A549 treated with Mapracorat at 1 μM for 4 hours (cell line): ENCODE measurements at places on chromosomes 12 and 14. TPM values are rescaled to one million over a fixed set of nuclear protein-coding genes. Genes with fewer than 3 reads are reported as not detected.

Gene TRMT5
- total RNA-seq, result 12.3 to 15.6 TPM (median 14.3 TPM) in 5 replicates

Gene LBHD2
- 0.21 to 0.56 TPM (median 0.26 TPM) in 4 of 5 replicates, not detected in the other for total RNA-seq

Gene SIX6
- not detected in 5 replicates for total RNA-seq

Gene OAS3
- total RNA-seq, result 18.8 to 25.8 TPM (median 24.4 TPM) in 5 replicates

Gene TAS2R31
- 0.17 to 0.27 TPM in 2 of 5 replicates, not detected in the others for total RNA-seq
